ENCODE measurements at places on chromosomes 1 and 21.

DNA sequence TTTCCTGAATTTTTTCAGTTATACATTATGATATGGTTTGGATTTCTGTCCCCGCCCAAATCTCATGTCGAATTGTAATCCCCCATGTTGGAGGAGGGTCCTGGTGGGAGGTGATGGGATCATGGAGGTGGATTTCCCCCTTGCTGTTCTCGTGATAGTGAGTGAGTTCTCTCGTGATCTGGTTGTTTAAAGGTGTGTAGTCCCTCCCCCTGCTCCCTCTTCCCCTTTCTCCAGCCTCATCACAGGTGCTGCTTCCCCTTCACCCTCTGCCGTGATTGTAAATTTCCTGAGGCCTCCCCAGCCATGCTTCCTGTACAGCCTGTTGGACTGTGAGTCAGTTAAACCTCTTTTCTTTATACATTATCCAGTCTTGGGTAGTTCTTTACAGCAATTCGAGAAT is 93.2 kb upstream of the HNRNPU start:
- no peak for DNase-seq

DNA sequence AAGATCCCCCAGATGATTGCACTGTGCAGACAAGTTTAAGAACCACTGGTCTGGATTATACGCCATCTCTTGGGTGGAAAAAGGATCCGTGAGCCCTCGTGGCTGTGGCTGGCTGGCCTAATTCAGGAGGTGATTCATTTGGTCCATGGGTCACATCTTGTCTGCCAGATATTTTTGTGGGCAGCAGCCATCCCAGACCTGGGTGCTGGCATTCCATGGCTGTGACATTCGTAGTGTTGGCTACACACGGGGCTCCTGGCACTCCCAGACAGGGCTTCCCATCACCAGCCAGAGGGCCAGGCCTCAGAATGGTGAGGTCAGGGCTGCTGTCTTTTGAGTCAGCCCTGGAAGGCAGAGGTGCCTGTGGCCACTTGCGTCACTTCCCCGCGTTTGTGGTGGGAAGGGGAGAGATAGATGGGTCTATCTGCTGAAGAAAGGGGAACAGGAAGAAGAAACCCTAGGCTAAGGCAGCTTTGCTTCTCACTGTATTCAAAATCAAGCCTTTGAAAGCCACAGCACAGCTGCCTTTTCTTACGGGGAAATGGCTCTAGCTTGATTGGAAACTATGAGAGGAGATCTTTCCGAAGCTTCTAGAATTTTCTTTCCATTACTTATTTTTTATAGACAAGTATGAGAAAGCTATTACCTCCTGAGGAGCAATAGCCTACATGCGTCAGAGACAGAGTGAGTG is 32.4 kb downstream of the EIF2D start:
- DNase-seq: peak; percentile 52

DNA sequence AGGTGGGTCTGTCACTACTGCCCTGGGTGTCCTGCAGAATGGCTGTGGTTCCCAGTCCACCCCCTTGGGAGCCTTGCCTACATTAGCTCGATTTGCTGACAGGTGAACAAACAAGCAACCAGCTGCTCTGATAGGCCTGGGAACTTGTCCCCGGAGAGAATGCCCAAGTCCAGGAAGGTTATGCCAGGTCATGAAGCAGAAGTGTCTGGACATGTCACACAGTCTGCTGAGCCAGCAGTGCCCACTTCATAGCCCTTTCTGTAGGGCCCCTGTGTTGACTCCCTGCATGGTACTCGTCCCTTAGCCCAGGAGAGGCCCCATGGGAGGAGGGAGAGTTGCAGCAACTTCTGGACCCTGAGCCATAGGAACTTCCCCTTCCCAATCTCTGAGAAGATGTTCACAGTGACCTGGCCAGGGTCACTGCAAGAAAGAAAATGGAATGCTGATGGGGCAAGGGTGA is 31.0 kb downstream of the UCK2 start:
- no peak for DNase-seq

- DNase-seq: no peak
Observed at GRCh38 chr1:22527122-22527521, 36.2 kb upstream of the EPHA8 start.

DNA sequence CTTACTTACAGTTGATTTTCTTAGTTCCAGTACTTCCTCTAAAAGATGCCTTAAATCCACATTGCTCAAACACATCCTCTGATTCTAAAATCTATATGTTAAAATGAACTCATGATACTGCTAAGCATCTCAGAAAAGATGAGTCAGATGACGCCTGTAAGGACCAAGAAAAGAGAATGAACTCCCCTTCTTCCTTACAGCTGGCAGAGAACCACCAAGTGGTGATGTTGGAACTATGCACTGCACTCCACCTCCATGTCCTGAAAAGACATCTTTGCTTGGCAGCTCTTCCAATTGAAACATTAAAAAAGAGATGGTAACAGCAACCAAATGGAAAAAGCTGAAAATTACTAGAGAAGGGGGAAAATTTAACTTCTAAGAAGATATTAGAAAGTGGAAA is 648.8 kb downstream of the PTPRC start:
- DNase-seq: no peak

DNA sequence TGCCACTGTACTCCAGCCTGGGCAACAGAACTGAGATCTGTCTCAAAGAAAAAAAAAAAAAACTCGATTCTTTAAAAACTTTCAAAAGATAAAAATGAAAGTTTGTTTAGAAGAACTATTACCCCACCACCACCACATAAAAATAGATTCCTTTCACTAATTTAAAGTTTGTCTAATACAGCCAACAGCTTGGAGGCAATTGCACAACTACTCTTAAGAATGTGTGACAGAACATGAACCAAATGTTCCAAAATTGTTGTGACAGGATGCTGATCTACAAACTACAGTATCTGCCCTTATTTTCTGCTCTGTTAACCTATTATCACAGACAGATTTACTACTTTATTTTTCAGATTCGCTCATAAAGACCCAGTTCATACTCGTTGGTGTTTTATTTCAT is 5.5 kb upstream of the TGFBR3 start:
- peak; percentile 84 for DNase-seq

- DNase-seq: no peak
Observed at GRCh38 chr1:235932090-235932510, 65.4 kb upstream of the LYST start.

- no peak for DNase-seq
Observed at GRCh38 chr1:230809256-230809990, 58.9 kb downstream of the C1orf198 start.

- DNase-seq: no peak
Observed at GRCh38 chr1:108664481-108664880, 3.6 kb upstream of the HENMT1 start.

- DNase-seq: no peak
Observed at GRCh38 chr1:109988349-109988914, 3.9 kb downstream of the AHCYL1 start.

- DNase-seq: no peak
Observed at GRCh38 chr1:6587261-6588005, 7.6 kb downstream of the ZBTB48 start.

- DNase-seq: no peak
Observed at GRCh38 chr1:153592748-153593147, 20.2 kb downstream of the S100A16 start.

GRCh38 chr21:15445327-15445726 is 284.5 kb upstream of the USP25 start:
- DNase-seq: peak; percentile 24

- DNase-seq: no peak
Observed at GRCh38 chr1:53410100-53410541, 49.1 kb upstream of the DMRTB1 start.

DNA sequence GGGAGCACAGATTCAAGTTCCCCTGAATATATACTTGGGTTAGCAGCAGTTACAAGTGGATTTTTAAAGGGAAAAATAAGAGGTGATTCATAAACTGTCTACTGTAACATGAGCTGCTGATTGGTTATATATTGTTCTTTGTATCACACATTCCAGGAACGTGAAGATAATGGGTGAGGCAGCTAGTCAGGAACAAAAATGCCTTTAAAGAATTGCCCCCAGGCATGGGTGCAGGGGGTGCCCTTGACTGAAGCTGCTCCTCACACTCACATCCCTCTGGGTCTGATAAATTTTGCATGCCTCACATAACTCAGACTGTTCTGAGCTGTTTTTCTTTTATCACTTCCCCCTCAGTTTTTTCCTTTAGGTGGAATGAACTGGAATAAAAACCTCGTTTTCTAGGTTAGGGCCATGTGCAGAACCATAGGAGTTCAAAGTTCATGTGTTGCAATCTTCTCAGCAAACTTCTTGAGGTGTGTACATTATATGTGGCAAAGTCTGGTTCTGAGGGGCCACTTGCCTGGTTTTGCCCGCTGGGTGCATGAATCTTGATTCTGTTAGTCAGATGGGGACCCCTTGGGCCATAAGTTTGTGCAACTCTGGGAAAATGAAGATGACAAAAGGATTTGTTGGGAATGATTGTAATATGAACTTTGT is 21.1 kb downstream of the TBX19 start:
- peak; percentile 57 for DNase-seq

GRCh38 chr1:12615865-12616708 is 1.9 kb downstream of the DHRS3 start:
- peak; percentile 61 for DNase-seq

GRCh38 chr1:15314328-15315281 is 67.6 kb downstream of the FHAD1 start:
- DNase-seq: no peak

GRCh38 chr1:175129644-175129996 is 62.0 kb downstream of the TNN start:
- no peak for DNase-seq

- DNase-seq: no peak
Observed at GRCh38 chr21:20949884-20950283, 48.3 kb upstream of the NCAM2 start.

GRCh38 chr1:231550448-231550781 is 21.9 kb downstream of the TSNAX start:
- DNase-seq: peak; percentile 16

GRCh38 chr1:235995511-235995910 is 69.4 kb downstream of the NID1 start:
- no peak for DNase-seq

DNA sequence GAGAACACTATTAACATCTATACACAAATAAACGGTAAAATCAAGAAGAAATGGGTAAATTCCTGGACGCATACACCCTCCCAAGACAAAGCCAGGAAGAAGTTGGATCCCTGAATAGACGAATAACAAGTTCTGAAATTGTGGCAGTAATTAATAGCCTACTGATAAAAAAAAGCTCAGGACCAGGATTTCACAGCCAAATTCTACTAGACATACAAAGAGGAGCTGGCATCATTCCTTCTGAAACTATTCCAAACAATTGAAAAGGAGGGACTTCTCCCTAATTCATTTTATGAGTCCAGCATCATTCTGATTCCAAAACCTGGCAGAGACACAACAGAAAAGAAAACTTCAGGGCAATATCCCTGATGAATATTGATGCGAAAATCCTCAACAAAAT is 70.7 kb upstream of the FMO3 start:
- DNase-seq: no peak

DNA sequence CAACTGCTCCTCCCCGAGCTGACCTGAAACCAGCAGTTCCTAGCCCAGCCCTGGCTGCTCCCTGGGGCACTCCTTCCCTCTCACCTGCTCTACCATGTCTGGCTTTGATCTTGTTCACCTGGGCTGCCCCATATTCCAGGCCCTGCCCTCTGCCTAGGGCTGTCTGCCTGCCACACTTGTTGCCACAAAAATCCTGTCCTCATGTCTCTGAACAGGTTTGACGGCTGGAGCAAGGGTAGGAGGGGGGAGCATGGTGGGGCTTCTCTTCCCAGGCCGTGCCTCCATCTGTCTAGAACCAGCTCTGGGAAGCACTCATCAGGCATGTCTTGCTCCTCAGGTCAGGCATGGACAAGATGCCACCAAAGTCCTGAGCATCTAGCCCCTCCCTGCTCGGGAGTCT is 44.3 kb upstream of the WNT2B start:
- peak; percentile 56 for DNase-seq

DNA sequence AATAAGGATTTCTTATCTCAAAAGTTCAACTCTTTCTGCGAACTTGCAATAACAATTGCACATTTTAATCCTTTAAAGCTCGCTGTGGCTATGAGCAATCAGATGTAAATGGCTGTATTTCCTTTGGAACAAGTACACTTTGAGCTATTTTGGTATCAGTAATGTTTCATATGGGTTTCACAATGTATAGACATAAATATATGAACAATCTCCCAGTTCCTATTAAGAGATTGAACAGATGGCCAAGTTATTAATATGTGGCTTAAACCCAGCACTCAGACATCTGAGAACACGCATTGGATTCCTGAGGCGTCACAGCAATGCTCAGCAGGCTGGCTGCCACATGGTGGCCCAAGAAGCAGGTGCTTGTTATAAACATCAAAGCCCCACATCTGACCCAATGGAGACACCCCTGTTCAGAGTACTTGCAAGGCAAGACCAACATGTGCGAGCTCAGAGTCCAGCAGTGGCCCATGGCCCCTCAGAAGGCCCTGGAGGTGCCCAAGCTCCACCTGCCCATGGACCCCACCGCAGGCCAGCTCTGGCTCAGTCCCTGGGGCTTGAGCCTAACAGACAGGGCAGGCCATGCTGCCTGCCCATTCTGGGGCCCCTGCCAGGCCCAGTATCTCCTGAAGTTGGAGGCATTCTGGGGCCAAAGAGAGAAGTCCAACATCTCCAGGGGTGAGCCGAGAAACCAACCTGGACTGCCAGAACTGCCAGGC is 23.7 kb downstream of the PSMG1 start:
- peak; percentile 47 for DNase-seq

GRCh38 chr1:212515329-212515760 is 82.6 kb downstream of the NENF start:
- no peak for DNase-seq

- DNase-seq: peak; percentile 70
Observed at GRCh38 chr21:44982558-44983250, 42.9 kb downstream of the SLX9 start.

DNA sequence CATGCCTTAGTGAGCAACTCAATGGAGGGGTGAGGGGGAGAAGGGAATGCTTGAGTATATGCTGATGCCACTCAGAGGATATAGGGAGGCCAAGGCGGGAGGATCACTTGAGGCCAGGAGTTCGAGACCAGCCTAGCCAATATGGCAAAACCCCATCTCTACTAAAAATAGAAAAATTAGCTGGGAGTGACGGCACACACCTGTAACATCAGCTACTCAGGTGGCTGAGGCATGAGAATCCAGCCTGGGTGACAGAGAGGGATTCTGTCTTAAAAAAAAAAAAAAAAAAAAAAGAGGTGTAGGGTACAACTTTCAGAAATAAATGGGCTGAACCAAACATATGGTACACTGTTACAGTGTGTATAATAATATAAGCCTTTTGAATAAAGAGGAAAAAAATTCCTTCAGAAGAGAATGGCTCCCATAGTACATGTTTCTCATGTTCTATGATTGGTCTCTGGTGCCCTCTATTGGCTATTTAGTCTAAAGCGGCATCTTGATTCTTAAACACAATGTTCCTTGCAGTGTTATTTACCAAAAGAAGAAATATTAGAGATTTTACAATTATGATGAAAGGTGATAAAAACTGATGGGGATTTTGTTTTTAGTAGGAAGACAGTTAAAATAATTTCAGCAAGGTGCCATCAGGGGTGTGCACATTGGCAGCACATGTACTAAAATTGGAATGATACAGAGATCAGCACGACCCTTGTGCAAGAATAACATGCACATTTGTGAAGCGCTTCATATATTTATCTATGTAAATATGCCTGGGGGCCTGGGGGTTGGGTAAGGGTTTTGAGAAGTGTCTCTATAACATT is 109.8 kb downstream of the PATJ start:
- peak; percentile 82 for DNase-seq

GRCh38 chr1:161182214-161182613 is 4.9 kb upstream of the B4GALT3 start:
- DNase-seq: no peak

- DNase-seq: peak; percentile 91
Observed at GRCh38 chr1:205294175-205294917, 27.2 kb downstream of the NUAK2 start.

All from umbilical cord (tissue), 2 donors.